ENCODE measurements at places on chromosomes 11 and 22.

DNA sequence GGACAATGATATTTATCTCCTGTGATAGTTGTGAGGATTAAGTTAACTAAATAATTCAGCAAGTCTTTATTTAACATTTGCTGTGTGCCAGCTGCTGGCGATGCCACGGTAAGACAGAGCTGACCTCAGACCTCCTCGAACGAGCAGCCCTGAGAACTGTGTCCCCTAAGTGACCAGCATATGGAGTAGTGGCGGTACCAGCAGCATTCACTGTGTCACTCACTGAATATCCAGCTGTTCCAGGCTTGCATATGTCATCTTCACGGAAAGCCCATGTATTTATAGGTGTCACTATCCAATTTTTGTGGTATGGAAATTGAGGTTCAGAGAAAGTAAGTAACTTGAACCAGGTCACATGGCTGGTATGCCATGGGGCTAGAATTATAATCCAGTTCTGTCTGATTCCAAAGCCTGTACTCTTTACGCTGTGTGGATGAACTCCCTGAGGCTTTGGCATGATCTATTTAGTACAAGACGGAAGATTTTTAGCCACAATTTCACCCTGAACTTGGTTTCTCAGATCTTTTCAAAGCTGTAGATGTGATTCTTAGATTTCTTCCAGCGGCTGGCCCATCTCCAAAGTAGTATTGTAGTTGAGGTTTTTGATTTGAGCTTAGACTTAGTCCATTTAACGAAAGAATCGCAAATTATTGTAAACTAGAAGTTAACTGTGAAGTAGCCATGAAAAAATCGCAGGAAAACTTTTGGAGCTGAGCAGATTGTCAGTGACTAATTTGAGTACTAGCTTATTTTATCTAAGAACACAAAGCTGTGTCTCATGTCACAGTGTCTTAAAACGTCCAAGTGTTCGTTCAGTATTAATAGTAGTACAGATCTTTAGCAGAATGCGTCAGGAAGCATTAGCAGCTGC is 49.4 kb upstream of the MYO18B start:
- no peaks in the 10 kb centered on the region for H3K27me3 ChIP-seq
- H3K36me3 ChIP-seq, result no peaks in the 10 kb centered on the region
- DNase-seq, result no peak
- H3K4me3 ChIP-seq, result no peak overlapping the region

DNA sequence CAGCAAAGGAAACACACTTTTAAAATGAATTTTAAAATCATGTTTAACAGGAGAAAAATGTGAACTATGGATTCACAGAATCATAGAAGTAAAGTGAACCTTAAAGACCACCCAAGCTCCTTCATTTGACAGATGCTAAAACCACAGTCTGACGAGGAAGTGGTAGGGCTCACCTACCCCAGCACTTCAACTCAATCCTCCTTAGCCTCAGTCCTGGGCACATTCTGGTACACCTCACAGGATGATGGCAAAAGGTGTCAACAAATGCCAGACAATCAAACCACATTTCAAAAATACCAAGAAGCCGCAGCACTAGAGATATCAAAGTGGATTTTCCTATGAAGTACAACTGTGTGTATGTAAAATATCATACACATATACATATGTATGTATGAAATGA is 43.1 kb downstream of the PITPNB start:
- DNase-seq, result no peak
- peaks cover 23% of the 10 kb centered on the region for H3K4me1 ChIP-seq
- H3K4me3 ChIP-seq, result peak overlapping the region; percentile 30
- H3K27me3 ChIP-seq, result no peaks in the 10 kb centered on the region

- H3K4me3 ChIP-seq, result no peak overlapping the region
- no peak overlapping the region for H3K27ac ChIP-seq
- peaks cover 39% of the 10 kb centered on the region for H3K4me1 ChIP-seq
- peaks cover 5% of the 10 kb centered on the region for H3K36me3 ChIP-seq
- DNase-seq, result no peak
These were observed 32.4 kb downstream of the NF2 start for GRCh38 chr22:29635734-29636357.

DNA sequence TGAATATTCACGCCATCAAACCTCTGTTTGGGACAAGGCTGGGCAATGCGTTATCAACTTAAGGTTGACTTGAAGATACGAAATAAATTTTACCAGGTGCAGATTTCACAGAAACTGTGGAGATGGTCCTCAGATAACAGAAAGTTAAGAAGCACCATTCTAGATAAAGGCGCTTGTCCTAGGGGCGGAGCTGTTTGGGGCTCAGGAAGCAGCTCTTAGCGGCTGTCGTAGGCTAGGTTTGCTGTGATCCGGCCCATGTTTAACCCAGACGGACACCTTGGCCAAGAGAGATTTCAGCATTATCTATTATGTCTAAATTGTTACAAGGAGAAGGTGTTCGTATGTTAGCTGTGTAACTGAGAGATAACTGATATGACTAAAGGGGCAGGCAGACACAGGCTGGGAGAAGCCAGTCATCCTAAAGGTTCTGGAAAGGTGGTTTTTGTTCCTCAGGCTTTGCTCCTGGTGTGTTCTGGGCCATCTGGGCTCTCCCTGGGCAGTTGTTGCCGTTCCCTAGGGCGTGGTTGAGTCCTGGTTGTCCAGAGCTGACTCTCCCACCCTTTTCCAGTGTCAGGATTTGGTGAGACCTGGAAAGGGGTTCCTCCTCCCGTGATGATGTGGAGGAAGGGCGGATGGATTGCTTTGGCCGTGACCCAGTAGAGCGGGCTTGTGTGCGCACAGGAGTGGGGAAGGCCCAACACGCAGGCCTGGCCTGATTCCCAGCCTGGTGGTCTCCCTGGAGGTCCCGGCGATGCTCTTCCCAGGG is 25.8 kb downstream of the TPCN2 start:
- H3K27ac ChIP-seq, result no peak overlapping the region
- no peaks in the 10 kb centered on the region for H3K36me3 ChIP-seq
- H3K4me3 ChIP-seq, result no peak overlapping the region
- peaks cover 8% of the 10 kb centered on the region for H3K4me1 ChIP-seq

GRCh38 chr11:107157809-107158187 is 139.5 kb upstream of the GUCY1A2 start:
- H3K27ac ChIP-seq, result no peak overlapping the region
- no peaks in the 10 kb centered on the region for H3K36me3 ChIP-seq
- H3K4me1 ChIP-seq, result no peaks in the 10 kb centered on the region
- no peak overlapping the region for H3K4me3 ChIP-seq
- H3K27me3 ChIP-seq, result no peaks in the 10 kb centered on the region

GRCh38 chr11:23859087-23859486 is 637.8 kb upstream of the LUZP2 start:
- no peak overlapping the region for H3K4me3 ChIP-seq
- no peaks in the 10 kb centered on the region for H3K27me3 ChIP-seq
- no peak overlapping the region for H3K27ac ChIP-seq
- H3K4me1 ChIP-seq, result no peaks in the 10 kb centered on the region
- no peaks in the 10 kb centered on the region for H3K36me3 ChIP-seq

- H3K27ac ChIP-seq, result peak overlapping the region; percentile 13
- H3K36me3 ChIP-seq, result no peaks in the 10 kb centered on the region
- no peaks in the 10 kb centered on the region for H3K4me1 ChIP-seq
- H3K4me3 ChIP-seq, result no peak overlapping the region
- H3K27me3 ChIP-seq, result no peaks in the 10 kb centered on the region
These were observed 9.1 kb upstream of the PSMA1 start for GRCh38 chr11:14529321-14529720.

DNA sequence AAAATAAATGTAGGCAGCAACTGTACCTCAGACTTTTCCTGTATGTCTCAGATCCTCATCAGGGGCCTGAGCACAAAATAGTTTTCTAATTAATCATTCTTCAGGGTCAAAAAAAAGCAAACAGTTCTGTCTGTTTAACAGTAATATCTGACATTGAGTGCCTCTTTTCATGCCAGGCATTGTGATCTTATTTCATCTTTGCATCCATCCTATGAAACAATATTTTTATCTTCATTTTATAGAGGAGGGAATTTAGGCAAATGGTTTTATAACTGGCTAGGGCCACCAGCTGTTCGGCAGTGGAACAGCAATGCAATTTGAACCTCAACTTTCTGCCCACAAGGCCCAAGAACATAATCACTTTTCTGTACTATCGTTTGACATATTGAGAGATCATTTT is 145.6 kb downstream of the WNT7B start:
- no peak overlapping the region for H3K27ac ChIP-seq
- H3K27me3 ChIP-seq, result no peaks in the 10 kb centered on the region
- no peak overlapping the region for H3K4me3 ChIP-seq
- peaks cover 10% of the 10 kb centered on the region for H3K36me3 ChIP-seq

DNA sequence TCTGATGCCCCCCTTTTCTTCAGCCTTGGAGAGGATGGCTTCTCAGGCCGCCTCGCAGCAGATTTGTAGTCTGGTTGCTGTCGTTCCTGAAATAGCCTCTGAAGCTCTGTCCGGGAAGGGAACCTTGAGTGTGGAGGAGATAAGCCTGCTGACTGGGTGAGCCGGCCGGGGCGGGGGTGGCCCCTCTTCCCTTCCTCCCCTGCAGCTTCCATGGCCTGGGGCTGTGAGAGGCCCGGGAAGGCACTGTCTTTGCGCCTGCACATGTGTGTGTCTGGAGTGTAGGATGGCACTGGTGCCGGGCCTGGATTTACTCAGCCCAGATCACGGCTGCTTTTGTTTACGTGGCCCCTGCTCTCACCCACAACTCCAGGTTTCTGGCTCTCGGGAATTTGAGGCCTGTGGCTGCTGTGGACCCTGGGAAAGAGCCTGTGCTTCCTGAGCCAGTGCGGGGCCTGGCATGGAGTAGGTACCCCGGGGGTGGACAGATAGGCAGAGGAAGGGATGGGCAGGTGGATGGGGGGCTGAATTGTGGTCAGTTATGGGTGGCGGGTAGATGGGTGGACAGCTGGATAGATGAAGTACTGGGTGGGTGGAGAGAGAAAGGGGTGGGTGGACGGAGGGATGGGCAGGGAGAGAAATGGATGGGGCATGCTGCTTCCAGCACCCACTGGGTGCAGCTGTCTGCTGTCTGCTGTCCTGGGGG is 16.6 kb downstream of the KCNQ1 start:
- H3K27ac ChIP-seq, result no peak overlapping the region
- no peak overlapping the region for H3K4me3 ChIP-seq
- peaks cover 23% of the 10 kb centered on the region for H3K27me3 ChIP-seq
- no peaks in the 10 kb centered on the region for H3K36me3 ChIP-seq

- no peak overlapping the region for H3K4me3 ChIP-seq
- no peaks in the 10 kb centered on the region for H3K36me3 ChIP-seq
- no peak overlapping the region for H3K27ac ChIP-seq
- no peaks in the 10 kb centered on the region for H3K4me1 ChIP-seq
- no peaks in the 10 kb centered on the region for H3K27me3 ChIP-seq
These were observed 984.3 kb upstream of the CCDC90B start for GRCh38 chr11:84270466-84270865.

GRCh38 chr11:16177688-16178087 is 178.7 kb downstream of the SOX6 start:
- H3K27ac ChIP-seq, result no peak overlapping the region
- no peak overlapping the region for H3K4me3 ChIP-seq
- H3K36me3 ChIP-seq, result no peaks in the 10 kb centered on the region
- no peaks in the 10 kb centered on the region for H3K4me1 ChIP-seq
- no peaks in the 10 kb centered on the region for H3K27me3 ChIP-seq

GRCh38 chr11:46294365-46295309 is 17.2 kb downstream of the CREB3L1 start:
- no peak for DNase-seq
- no peak overlapping the region for H3K27ac ChIP-seq
- H3K36me3 ChIP-seq, result no peaks in the 10 kb centered on the region
- peaks cover 19% of the 10 kb centered on the region for H3K27me3 ChIP-seq
- peak overlapping the region; percentile 72 for H3K4me3 ChIP-seq

DNA sequence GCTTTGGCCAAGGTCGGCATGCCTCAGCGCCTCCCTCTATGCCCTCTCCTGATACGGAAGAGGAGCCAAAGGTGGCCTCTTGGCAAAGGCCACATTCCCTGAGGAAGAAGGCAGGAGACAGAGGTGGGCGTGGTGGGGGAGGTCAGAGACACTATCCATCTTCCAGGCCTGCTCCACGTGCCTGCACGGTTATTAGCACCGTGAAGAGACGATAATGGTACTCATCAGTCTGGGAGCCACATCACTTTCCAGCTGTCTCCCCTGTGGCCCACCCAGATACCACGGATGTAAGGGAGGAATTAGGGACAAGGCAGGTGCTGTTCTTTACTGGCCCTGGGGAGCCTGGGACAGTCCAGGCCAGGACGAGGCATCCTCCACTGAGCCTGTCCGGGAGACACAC is 354.3 kb downstream of the MN1 start:
- H3K27me3 ChIP-seq, result peaks cover 17% of the 10 kb centered on the region
- no peak overlapping the region for H3K27ac ChIP-seq
- H3K36me3 ChIP-seq, result no peaks in the 10 kb centered on the region
- no peak overlapping the region for H3K4me3 ChIP-seq

DNA sequence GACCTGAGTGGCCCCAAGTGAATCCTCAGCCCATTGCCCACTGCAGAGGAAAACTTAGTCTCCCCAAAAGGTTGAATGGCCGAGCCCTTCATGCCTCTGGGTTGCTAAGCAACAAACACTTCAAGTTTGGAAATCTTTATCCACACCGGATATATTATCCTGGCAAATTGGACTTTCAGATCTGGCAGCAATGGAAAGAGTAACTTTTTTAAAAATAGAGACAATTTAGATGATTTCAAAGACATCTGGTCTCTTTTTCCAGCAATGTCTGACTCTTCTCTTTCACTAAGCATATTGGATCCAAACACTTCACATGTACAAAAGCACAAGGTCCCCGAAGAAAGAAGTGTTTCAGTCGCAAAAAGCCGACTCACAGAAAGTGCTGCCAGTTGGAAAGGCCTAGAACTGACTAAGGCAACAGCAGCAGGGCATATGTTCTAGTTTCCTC is 505.3 kb downstream of the SOX6 start:
- DNase-seq, result no peak
- no peak overlapping the region for H3K27ac ChIP-seq
- no peaks in the 10 kb centered on the region for H3K36me3 ChIP-seq
- peaks cover 8% of the 10 kb centered on the region for H3K27me3 ChIP-seq

GRCh38 chr11:21723678-21724077 is 469.2 kb upstream of the ANO5 start:
- no peak for DNase-seq
- H3K4me3 ChIP-seq, result no peak overlapping the region
- H3K36me3 ChIP-seq, result peaks cover 3% of the 10 kb centered on the region
- H3K27ac ChIP-seq, result no peak overlapping the region
- no peaks in the 10 kb centered on the region for H3K27me3 ChIP-seq

- H3K4me3 ChIP-seq, result peak overlapping the region; percentile 91
- H3K27me3 ChIP-seq, result no peaks in the 10 kb centered on the region
- H3K36me3 ChIP-seq, result peaks cover 26% of the 10 kb centered on the region
These were observed 2.4 kb upstream of the ATP5MG start for GRCh38 chr11:118398791-118399559.

DNA sequence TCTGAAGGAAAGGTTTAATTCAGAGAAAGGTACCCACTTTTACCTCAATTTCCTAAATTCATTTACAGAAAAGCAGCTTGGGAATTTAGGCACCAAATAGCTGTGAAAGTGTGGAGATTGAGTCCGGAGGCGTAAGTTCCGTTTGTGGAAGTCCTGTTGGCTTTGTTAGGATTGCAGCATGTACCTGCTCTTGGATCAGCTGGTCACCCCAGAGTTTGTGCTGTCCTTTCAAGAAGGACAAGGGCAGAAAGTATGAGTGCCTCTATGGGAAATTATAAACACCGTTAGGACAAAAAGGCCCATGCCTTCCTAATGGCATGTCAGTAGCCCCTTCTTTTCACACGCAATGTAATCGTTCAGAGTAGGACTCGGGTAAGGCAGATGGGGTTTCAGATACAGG is 97.8 kb downstream of the SCN3B start:
- H3K4me1 ChIP-seq, result peaks cover 13% of the 10 kb centered on the region
- H3K27ac ChIP-seq, result no peak overlapping the region
- no peak for DNase-seq
- H3K36me3 ChIP-seq, result no peaks in the 10 kb centered on the region
- H3K27me3 ChIP-seq, result peaks cover 20% of the 10 kb centered on the region

- H3K4me3 ChIP-seq, result no peak overlapping the region
- H3K27me3 ChIP-seq, result no peaks in the 10 kb centered on the region
- no peak overlapping the region for H3K27ac ChIP-seq
- DNase-seq, result no peak
- peaks cover 5% of the 10 kb centered on the region for H3K4me1 ChIP-seq
- H3K36me3 ChIP-seq, result peaks cover 5% of the 10 kb centered on the region
These were observed 5.4 kb upstream of the TXN2 start for GRCh38 chr22:36486619-36487384.

All from natural killer cell treated with Interleukin-12 subunit alpha and Interleukin-12 subunit beta and Interleukin-15 and Interleukin-18, amount 100 ng/mL, for 72 hours (primary cell).